Hematopoietic multipotent progenitor cell treated with erythropoietin and hydrocortisone succinate and interleukin-3 and kit ligand, for 4 days (in vitro differentiated cells): ENCODE measurements at places on chromosomes 2 and 18.

- no peak for DNase-seq
Observed at GRCh38 chr18:6891788-6892187, 162.3 kb downstream of the ARHGAP28 start.

DNA sequence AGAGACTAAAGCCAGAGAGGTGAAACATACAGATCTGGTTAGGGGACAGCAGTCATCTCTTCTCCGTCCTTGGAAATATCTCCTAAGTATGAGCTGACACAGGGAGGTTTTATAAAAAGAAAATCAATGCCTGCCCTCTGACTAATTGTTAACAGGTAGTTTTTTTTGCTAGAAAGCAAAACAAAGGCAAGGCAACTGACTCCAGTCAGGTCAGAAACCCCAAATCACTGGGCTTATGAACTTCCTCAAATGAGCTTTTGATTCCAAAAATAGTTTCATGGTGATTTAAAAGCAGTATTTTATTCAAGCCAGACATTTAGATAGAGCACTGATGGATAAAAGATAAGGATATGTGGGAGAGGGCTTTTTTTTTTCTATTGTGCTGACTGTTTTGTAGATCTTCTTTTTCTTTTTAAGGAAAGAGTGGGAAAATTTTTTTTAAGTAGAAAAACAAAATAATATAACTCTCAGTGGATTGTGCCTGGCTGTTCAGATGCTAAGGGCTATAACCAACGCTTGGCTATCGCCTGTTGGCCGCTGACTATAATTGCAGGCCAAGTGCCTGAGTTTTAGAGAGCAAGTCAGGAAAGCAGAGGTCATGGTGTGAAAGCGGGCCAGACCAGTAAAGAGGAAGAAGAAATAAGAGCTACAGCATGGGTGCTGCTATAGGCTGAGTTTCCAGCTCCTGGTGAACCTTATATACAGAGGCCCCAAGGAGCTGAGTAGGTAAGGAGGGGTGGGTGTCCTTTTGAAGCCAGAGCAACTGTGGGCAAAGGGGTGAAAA lies 44.9 kb downstream of the MRPL35 start:
- DNase-seq: peak; percentile 18

- DNase-seq: peak; percentile 60
Observed at GRCh38 chr2:29841386-29842004, 79.9 kb downstream of the ALK start.

- no peak for DNase-seq
Observed at GRCh38 chr18:8849696-8850095, 144.3 kb downstream of the MTCL1 start.

GRCh38 chr2:22854588-22854987 lies 530.4 kb upstream of the KLHL29 start:
- no peak for DNase-seq

DNA sequence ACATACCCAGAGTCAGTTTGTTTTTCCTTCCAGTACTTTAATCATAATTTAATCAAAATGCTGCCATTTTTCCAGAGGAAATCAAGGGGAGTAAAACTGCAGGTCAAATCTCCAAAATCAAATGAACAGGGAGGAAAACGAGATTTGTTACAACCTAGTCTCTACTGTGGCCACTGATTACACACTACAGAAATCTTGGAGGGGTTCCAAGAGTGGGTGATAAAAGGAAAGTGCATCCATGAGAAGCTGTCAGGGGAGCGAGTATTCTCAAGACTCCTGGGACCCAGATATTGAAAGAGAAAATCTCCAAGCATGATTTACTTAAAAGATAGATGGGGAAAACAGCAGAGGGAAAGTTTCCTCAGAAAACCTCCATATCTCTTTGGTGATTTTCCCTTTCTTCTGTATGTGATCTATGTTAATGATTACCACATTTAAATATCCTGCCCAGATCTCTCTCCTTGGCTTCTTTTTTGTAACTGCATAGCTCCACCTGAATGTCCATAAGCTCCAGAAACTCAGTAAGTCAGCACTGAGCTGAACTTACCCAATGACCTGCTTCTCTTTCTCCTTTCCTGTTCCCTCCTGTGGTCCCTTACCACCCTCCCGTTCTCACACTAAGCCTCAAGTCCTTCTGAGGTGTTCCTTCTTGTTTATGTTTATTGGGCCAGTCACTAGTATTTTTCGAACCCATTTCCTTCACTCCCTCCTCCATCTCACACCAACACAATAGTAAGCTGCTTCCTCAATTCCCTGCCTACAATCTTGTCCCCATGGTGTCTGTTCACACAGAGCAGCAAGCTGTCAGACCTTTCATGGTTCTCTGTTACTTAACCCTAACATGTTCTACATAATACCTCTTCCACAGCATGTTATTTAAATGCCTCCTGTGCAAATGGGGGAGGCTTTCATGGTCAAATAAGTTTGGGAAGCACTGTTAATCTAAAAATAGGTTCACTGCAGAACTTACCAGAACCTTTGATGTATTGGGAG lies 73.9 kb upstream of the TWSG1 start:
- no peak for DNase-seq

DNA sequence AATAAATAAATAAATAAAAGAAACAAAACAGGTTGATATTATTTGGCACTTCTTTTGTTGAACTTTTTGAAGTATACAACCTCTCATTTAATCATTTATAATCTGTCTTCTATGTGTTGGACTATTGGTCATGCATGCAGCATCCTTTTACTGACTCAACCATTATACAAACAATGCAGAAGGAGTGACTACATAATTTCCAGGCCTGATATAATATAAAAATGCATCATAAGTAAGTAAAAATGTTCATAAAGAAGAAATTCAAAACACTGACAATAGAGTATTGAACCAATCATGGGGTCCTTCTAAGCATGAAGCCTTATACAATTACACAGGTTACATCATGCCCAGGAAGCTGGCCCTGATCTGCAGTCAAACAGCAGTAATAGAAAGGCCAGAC lies 141.5 kb upstream of the FN1 start:
- no peak for DNase-seq
